ENCODE measurements at places on chromosomes 2 and 18.

GRCh38 chr2:208406474-208407451, at the start of gene PTH2R:
Gene PTH2R (plus strand): TSS chr2:208406792. CDS start chr2:208407044, 252 bp downstream.
- no peak for DNase-seq

- no peak for DNase-seq
Observed at GRCh38 chr18:22223254-22223964, 54.0 kb downstream of the GATA6 start.

- no peak for DNase-seq
Observed at GRCh38 chr2:179344970-179345369, 80.3 kb upstream of the SESTD1 start.

DNA sequence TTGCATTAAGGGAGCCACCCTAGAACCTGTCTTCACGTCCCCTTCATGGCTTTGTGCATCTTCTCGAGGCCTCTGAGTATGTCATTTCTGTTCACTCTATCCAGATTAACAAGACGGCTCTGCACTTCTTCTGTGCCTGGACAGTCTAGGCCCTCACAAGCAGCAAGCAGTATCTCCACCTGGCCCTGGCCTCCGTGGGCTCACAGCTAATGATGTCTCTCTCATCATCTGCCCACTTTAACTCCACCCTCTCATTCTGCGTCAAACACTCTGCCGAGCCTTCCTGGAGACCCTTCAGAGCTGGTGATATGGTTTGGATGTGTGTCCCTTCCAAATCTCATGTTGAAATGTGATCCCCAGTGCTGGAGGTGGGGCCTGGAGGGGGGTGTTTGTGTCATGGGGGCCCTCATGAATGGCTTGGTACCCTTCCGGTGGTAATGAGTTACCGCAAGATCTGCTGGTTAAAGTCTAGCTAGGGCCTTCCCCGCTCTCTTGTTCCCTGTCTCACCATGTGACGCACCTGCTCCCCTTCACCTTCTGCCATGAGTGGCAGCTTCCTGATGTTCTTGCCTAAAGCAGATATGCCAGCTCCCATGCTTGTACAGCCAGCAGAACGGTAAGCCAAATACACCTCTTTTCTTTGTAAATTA, 132.5 kb upstream of the ID2 start:
- no peak for DNase-seq

GRCh38 chr2:207046724-207047123, 107.4 kb downstream of the CPO start:
- no peak for DNase-seq

DNA sequence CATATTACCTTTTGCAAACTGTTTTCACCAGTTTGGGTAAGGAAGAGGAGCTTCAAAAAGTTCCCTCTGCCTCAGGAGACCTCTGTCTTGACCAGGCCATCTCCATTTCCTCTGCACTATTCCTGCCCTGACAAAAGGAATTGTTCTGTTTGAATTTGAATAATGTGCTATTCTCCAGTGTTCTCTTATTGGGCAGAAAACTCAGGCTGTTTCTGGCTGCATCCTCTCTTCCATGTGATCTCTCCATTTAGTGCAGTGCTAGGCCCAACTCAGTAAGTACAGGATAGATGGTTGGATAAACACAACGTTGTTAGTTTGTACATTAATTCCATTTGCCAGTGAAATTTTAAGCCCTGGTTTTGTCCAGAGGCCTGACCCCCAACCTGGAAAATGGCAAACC, 102.2 kb upstream of the CELF4 start:
- no peak for DNase-seq

DNA sequence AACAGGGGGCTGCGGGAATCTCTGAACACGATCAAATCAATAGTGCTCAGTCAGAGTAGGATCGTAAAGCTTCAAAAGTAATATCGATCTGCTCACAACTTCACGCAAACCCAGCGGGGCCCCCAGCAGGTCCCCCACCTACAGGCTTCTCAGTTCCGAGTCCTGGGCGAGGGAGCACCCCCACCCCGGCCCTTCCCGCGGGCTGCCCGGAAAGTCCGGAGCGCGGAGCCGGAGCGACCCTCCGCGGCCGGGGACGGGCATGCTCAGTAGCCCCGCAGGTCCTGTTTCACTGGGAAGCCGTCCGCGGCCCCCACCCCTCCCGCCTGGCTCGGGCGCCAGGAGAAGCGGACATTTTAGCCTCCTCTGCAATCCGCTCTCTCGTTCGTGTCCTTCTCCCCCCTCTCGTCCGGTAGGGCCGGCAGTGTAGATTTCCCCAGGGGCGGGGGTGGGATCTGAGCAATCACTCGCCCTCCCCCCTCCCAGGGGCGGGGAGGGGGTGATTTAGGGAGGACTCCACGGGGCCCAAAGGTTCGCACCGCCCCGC, 3.3 kb upstream of the SPRED2 start:
- DNase-seq = peak; percentile 93

GRCh38 chr2:232551250-232551638, 755 bp downstream of the EIF4E2 start:
- no peak for DNase-seq

DNA sequence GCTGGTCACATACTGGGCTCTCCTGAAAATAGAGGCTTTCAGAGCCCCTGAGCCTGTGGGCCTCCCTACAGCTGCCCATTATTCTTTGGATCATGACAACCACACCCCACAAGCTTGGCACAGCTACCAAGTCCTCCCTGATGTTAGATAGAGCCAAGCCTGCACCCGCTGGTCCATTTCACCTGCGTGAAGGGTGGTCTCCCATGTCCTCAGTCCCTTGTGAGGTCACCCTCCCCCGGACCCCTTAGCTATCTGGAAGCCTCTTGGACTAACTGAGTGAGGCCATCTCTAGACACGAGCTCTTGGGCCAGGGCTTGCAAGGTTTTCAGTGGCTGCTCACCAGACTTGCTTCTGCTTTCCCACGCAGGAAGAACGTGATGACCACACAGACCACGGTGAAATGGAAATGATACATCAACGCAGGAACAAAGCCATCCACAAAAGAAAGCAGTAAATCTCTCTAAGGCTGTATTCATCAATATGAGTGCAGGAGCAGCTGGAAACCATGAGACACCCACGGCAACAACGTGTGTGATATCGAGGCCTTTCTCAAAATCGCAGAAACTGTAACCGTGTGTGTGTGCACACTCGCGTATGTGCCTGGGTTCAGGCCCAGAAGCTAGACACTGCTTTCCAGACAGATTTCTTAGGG, 10.1 kb upstream of the MAL start:
- DNase-seq = no peak

GRCh38 chr2:125471963-125472362, 1184.0 kb upstream of the GYPC start:
- no peak for DNase-seq

DNA sequence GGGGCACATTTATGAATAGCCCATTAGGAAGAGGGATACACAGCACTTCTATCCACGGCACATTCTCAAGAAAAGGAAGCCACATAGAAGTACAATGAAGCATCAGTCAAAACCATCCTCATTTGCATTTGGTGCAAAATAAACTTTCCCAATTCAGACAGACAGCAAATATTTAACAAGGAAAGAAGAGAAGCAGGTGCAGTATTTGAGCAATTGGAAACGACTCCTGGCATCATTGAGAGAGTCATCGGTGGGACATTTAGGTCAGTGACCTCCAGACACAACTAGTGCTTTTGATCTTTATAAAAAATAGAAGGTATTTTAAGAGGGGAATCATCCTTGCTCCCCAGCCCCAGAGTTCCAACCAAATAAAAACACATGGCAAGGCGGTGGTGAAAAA, 118.0 kb downstream of the MREG start:
- DNase-seq = no peak

DNA sequence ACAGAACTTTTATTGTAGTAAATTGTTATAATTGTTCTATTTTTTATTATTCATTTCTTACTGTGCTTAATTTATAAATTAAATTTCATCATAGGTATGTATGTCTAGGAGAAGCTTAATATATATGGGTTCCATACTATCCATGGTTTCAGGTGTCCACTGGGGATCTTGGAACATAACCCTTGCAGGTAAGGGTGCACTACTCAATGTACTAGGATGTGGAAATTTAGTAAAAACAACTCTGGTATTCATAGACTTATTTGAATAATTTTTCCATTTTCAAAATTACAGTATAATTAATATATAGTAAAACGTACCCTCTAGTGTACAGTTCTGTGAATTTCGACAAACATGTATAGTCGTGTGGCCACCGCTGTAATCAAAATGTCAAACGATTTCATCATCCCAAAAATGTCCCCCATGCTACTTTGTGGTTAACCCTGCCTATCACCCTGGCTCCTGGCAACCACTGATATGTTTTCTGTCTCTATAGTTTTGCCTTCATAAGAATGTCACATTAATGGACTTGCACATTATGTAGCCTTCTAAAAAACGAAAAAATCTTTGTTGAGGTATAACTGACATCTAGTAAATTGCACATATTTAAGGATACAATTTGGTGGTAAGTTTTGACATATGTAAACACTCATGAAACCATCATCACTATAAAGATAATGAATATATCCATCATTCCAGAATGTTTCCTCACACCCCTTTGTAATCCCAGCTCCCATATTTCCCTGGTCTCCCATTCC, 45.7 kb downstream of the ARL5A start:
- no peak for DNase-seq

- no peak for DNase-seq
Observed at GRCh38 chr2:142596334-142597088, 281.0 kb upstream of the KYNU start.

GRCh38 chr2:107197594-107198294, 311.8 kb upstream of the ST6GAL2 start:
- DNase-seq = no peak

GRCh38 chr2:198054299-198054698, 249.9 kb downstream of the PLCL1 start:
- DNase-seq = no peak

DNA sequence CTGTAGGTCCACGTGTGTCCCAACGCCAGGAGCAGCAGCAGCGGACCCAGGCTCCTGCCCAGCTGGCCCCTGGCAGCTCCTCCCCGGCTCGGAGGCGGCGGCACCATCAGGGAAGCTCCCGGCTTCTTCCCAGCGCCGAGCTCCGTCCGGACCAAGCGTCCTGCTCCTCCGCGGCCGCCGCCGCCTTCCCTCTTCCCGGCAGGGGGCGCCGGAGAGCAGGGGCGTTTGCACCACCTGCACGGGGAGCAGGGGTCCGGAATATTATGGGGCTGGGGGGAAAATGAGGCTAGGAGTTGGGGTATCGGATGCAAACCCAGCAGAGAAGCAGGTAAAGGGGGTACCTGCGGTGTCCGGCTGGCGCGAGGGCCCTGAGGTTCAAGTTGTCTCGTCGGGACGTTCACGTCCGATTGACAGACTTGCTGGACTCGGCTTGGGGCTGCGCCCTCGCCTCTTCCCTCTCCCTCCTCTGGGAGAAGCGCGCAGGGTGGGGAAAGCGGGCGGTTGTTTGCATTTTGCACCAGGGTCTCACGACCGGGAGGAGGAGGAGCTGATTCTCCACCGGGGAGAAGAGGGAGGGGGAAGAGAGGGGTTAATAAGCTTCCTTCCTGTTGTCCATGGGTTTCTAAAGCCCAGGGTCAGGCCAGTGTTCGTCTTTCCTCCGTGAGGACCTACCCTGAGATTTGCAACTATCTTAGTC, at the start of gene CCBE1:
Gene CCBE1 (minus strand): TSS at position 188 of the 697 bp plus-strand sequence.
- no peak for DNase-seq

DNA sequence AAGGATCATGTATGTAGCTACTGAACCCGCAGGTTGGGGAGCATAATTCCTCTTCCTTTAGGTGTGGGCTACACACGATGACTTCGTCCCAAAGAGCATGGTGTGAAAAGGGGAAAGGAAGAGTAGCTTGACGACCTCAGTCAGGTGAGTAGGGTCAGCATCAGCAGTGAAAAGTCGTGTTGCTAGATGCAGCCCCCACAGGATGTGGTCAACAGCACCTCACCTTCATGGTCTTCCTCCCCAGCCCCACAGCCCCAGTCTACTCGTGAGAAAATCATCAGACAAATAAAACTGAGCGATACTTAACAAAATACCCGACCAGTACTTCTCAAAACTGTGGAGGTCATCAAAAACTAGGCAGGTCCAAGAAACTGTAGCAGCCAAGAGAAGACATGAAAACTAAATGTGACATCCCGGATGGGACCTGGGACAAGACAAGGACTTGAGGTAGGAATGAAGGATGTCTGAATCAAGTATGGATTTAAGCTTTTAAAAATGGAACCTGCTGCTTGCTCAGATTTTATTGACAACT, 77.5 kb upstream of the NFATC1 start:
- no peak for DNase-seq

DNA sequence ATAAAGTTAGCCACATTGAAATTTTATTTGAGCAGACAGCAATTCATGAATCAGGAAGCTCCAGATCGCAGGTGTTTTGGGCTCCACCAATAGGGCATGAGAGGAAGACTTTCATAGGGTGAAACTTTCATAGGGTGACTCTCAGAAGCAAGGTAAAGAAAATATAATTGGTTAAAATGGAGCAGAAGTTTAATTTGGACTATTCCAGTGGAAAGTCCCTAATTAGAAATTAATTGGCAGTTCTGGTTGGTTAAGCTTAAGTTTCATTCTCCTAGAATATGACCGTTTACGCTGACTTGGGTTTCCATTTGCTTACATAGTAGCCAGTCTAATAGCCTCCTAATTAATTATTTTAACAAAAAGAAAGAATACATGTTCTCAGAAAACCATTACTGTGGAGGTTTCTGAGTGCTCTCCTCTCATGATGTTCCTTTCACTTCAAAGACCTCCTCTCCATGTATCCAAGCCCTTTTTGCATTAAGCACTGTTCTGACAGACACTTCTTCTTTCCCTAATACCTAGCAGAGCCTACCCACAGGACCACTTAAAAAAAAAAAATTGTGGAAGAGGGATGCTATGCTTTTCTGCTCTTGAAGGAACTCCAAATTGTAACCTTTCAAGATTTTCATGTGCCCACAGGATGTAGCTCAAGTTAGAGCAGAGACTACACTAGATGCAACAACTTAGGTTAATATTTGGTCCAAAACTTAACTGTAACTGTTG, 99.1 kb downstream of the MREG start:
- DNase-seq = no peak

DNA sequence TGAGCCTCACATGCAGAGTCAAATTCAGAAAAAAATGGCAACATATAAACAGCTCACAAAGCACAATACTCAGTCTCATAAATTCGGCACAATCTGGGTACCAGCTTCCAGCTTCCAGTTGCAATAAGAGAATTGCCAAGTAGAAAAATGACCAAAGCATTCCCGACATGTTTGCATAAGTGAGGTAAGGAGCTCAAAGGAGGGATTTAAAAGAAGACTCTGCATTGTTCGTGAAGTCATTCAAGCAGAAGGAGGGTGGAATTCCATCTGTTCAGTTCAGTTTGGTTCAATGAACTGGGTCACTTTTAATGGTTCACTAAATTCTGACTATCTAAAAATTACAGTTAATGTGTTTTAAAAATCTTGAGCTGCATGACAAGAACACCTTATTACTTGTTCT, 106.7 kb upstream of the KLHL14 start:
- no peak for DNase-seq
